ENCODE measurements at places on chromosomes 5 and 9. TPM values are rescaled to one million over a fixed set of nuclear protein-coding genes. Genes with fewer than 3 reads are reported as not detected.

The SUSD3 gene
- total RNA-seq, result 21.0 TPM

The THG1L gene
- 6.4 TPM for total RNA-seq

The TRIP13 gene
- total RNA-seq, result 3.2 TPM

- H3K27ac ChIP-seq, result no peak overlapping the region
- no peaks in the 10 kb centered on the region for H3K36me3 ChIP-seq
- no peaks in the 10 kb centered on the region for H3K27me3 ChIP-seq
- no peaks in the 10 kb centered on the region for H3K4me1 ChIP-seq
These were observed 156.6 kb upstream of the SLC12A2 start for GRCh38 chr5:127926974-127927373.

GRCh38 chr9:99565203-99565602, 256.5 kb upstream of the NR4A3 start:
- no peak overlapping the region for H3K4me3 ChIP-seq
- no peak overlapping the region for H3K27ac ChIP-seq
- no peaks in the 10 kb centered on the region for H3K36me3 ChIP-seq
- H3K27me3 ChIP-seq, result no peaks in the 10 kb centered on the region
- H3K4me1 ChIP-seq, result no peaks in the 10 kb centered on the region

DNA sequence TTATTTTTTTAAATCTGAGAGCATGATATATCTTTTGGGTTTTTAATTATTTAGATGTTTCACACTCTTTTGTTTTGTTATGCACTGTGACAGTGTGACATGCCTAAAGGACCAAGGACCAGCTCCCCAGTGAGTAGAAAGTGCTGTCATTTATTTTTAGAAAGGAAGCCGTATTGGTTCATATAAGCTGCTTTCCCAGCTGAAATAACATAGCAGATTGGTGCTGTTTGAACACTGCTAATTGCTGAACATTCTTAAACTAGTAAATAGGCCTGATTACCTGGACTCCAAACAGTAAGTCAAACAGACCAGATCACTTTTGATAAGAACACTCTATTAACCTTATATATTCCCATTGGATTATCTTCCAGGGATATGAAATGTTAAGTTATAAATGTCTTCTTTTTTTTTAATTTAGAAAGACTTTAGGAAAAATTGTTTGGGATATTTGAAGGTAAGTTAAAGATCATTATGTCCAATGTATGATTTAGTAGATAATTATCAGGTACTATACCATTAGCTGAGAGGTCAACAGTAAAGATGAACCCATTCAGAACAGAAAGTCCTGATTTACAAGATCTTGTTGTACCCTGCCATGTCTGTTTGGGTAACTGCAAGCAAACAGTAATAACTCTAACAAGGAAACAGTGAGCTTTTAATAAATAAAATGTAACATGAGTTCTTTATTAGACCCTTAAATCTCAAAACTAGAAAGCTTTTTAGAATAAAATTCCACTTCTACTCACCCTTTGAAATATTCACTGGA, 27.8 kb upstream of the ELL2 start:
- peak overlapping the region; percentile 68 for H3K27ac ChIP-seq
- no peak for DNase-seq
- H3K4me1 ChIP-seq, result no peaks in the 10 kb centered on the region

GRCh38 chr9:16688814-16689213, 181.7 kb downstream of the BNC2 start:
- DNase-seq, result no peak
- no peaks in the 10 kb centered on the region for H3K4me1 ChIP-seq
- H3K27me3 ChIP-seq, result no peaks in the 10 kb centered on the region
- no peaks in the 10 kb centered on the region for H3K36me3 ChIP-seq

DNA sequence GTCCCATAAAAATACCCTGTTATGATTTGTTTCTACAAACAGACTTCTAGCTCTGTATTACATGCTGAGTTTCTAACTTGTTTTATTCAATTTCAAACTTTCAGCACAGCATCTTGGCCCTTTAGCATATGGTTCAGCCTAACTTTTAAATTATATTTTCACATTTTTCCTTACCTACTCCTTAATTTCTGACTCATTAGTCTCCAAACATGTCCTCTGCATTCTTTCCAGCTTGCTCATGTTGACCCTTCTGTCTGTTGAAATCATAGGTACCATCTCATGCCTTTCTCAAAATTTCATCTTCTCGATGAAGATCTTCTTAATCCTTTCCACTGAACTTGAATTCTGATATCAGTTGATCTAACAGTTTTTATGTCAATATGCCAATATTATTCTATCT, 200.9 kb upstream of the RIOK2 start:
- no peaks in the 10 kb centered on the region for H3K36me3 ChIP-seq
- no peaks in the 10 kb centered on the region for H3K4me1 ChIP-seq
- H3K4me3 ChIP-seq, result no peak overlapping the region
- no peaks in the 10 kb centered on the region for H3K27me3 ChIP-seq
- no peak for DNase-seq
- no peak overlapping the region for H3K27ac ChIP-seq

DNA sequence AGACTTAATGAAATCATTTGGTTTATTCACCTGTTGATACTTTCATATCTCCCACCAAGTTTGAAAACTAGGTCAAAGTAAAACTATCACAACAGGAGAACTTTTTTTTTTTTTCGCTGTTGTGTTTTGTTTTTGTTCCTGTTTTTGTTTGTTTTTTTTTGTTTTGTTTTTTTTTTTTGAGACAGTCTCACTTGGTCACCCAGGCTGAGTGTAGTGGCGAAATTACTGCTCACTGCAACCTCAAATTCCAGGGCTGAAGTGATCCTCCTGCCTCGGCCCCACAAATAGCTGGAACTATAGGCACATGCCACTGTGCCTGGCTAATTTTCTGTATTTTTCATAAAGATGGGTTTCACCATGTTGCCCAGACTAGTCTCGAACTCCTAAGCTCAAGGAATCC, 49.3 kb downstream of the MLLT3 start:
- H3K4me3 ChIP-seq, result no peak overlapping the region
- no peaks in the 10 kb centered on the region for H3K27me3 ChIP-seq
- no peaks in the 10 kb centered on the region for H3K4me1 ChIP-seq
- H3K27ac ChIP-seq, result no peak overlapping the region

DNA sequence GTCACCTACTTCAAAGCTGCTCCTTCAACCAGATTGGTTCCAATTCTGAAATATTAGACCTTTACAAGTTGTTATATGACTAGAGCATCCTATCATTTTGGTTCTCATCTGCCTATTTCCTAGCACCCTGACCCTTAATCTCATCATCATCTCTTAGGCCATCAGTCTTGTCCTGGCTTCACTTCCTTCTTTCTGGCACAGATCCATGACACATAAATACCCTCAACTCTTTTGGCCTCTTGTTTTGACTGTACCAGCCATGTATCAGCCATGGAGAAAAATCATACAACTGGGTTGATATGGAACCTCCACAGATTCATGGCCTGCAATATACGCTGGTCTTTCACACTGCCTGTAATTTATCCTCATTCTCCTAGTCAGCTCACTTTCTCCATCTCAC, 123.1 kb upstream of the FBXL17 start:
- no peak overlapping the region for H3K27ac ChIP-seq
- no peaks in the 10 kb centered on the region for H3K27me3 ChIP-seq
- no peak overlapping the region for H3K4me3 ChIP-seq
- no peak for DNase-seq
- H3K36me3 ChIP-seq, result no peaks in the 10 kb centered on the region
- no peaks in the 10 kb centered on the region for H3K4me1 ChIP-seq
